Fibroblast of skin of scalp (primary cell): ENCODE measurements at places on chromosomes 1 and 21.
A peak's percentile ranks its signal among the peaks of the same experiment; 100 is the strongest.

DNA sequence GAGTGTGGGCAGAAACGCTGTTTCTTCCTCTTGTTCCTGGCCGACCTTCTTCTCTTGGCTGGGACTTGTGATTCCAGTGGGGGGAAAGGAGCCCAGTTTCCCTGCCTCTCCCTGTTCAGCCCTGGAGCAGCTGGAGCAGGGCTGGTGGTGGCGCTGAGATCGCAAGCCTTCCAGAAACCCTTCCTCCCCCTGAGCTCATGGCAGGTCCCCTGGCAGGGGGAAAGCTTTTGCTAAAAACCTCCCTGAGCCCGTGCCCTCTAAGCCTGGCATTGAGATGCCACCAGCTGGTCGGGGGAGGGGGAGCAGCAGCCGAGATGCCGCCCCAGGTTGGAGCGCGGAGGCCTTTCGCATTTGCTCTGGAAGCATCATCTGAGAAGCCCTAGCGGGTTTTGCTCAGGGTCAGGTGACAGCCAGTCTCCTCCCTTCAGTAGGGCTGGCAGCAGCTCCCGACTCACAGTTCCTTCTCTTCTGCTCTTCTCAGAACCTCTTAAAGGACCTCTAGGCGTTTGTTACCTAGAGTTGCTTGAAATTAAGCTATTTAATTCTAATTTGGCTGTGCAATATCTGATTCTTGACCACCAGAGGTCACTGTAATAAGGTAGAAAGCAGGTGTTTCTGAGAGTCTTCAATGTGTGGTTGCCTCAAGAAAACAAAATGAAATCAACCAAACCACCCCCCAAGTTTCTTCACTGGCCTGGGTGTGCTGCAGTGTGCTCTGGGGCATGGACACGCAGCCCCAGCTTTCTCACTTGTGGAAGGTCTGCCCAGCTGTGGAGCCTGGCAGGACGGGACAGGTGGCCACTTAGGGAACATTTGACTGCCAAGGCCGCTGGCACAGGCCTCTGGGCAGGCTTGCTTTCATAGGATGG is 257.3 kb downstream of the CAMTA1 start:
- peak; percentile 25 for DNase-seq

DNA sequence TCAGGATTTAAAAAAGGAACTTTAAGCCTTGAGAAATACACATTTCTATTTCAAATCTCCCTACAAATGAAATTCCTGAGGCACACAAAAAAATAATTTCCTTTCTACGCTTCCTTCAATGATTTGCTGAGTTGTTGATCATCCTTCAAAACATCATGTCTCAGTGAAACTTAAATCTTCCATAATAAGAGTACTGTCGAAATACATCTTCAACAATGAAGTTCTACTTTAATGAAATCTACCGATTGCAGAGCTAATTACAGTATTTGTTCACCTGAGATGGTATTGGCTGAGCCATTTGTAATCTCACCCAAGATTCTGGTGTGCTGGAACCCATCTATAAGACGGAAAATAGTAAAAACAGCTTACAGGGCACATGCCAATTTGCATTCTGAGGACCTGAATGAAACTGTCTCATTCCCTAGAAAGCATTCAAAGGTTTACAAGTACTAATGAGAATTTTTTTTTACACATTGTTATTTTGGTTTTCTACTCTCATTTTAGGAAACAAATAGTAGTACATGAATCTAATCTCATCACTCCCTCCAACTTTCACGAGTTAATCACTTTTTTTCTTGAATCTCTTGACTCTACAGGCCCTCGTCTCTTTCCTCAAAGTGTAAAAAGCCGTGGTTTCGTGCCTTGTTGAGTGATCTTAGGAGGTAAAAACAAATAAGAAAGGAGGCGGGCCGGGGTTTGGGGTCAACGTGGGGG is 1.1 kb downstream of the CHML start:
- no peak for DNase-seq

- peak; percentile 96 for DNase-seq
These were observed 115.4 kb downstream of the TRABD2B start for GRCh38 chr1:47881505-47882442.

DNA sequence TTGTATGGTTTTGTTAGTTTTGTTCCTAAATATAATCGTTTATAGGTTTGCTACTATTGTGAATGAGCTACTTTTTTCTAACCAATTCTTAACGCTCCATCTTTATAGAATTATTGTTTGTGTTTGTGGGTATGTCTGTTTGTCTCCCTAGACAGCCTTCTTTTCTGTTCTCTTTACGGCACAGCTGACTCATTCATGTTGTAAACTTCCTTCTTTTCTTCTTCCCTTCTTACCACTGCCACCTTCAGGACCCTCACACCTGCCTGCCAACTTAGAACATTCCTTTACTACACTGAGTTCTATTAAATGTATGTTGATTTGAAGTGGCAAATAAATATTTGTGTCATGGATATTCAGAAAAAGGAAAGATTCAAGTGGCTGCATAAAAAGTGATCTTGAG is 29.1 kb downstream of the AK5 start:
- DNase-seq, result no peak

- no peak for DNase-seq
These were observed 681.7 kb upstream of the PTBP2 start for GRCh38 chr1:96039910-96040309.

GRCh38 chr21:45382697-45382997 is 22.3 kb upstream of the COL18A1 start:
- DNase-seq, result no peak

DNA sequence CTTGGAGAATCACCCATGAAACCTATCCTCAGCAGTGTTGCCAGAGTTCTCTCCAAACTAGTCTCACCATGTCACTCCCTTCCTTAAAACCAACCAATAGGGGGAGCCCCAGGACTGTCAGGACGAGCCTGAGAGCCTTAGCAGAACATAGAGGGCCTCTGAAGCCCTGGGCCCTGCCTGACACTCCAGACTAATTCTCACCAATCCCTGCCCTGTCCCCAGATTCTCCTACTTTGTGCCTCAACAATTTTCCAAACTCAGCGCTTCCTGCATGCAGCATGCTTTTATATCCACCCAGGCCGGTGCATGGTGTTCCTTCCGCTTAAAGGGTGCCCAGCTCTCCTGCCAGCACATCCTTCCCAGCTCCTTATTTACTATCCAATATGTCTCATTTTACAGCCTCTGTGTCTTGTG is 42.7 kb downstream of the HSD3B1 start:
- DNase-seq, result peak; percentile 65

- no peak for DNase-seq
These were observed 167.3 kb upstream of the ZNF644 start for GRCh38 chr1:91189096-91189495.

GRCh38 chr1:218171302-218171893 is 113.7 kb upstream of the RRP15 start:
- peak; percentile 47 for DNase-seq

- DNase-seq, result peak; percentile 37
These were observed 42.1 kb upstream of the ZNF496 start for GRCh38 chr1:247373721-247374141.

DNA sequence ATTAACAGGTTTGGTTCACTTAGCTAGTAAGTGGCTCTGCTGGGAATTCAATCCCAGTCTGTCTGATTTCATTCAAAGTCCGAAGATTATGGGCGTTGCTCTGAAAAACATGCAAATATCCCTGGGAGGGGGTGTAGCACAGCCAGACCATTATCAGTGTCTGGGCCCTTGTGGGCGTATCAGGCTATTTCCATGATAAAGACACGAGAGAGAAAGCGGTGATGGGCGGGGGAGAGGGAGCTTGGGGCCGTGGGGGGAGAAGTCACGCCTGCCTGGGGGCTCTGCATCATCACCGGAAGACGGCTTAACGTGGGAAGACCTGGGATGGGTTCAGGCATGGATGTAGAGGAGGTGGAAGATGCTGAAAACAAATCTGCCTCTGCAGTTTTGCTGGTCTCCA is 25.8 kb downstream of the IL6R start:
- DNase-seq, result no peak

DNA sequence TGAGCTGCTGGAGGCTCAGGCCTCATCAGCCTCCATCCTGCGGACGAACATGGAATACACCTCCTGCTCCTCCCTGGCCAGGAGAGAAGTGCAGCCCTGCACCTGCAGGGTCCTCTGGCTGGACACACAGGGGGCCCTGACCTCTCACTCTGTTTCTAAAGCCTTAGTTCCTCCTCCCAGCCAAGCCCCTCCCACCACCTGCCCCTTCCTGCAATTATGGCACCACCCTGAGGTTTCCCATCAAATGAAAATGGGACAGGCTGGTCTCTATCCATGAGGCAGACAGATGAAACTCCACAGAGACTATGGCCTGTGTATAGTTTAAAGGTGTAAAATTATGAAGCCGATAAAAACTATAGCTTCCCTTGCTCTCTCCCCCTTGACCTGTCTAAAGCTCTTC is 42.6 kb downstream of the CACNA1S start:
- no peak for DNase-seq

DNA sequence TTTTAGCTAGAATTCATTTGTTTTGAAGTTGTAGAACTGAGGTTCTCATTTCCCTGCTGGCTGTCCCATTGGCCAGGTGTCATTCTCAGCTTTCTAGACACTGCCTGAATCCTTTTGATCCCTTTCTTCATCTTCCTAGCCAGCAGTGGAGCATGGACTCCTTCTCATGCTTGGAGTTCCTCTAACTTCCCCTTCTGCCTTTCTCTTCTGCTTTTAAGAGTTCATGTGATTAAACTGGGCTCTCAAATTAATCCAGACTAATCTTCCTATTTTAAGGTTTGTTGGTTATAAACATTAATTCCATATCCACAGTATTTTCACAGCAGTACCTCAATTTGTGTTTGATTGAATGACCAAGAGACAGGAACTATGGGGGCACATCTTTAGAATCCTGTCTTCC is 52.3 kb downstream of the ADAMTS5 start:
- DNase-seq, result no peak

DNA sequence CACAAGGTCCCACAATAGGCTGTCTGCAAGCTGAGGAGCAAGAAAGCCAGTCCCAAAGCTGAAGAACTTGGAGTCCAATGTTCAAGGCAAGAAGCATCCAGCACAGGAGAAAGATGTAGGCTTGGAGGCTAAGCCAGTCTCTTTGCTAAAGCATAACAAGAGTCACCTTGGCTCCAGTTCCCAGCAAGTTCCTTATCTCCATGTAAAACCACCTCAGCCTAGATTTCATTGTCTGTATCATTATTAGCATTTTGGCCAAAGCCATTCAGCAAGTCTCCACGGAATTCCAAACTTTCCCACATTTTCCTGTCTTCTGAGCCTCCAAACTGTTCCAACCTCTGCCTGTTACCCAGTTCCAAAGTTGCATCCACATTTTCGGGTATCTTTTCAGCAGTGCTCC is 36.9 kb downstream of the PIGM start:
- DNase-seq, result no peak
